Activated CD8-positive, alpha-beta memory T cell treated with anti-CD3 and anti-CD28 coated beads, Interleukin-2, amount 10 ng/mL, durations not matched to agents 7 days and 5 days (primary cell): ENCODE measurements at places on chromosomes 1 and 21.
A peak's percentile ranks its signal among the peaks of the same experiment; 100 is the strongest.

- no peak for DNase-seq
- no peaks in the 10 kb centered on the region for H3K27me3 ChIP-seq
- H3K27ac ChIP-seq = no peak overlapping the region
- H3K4me3 ChIP-seq = no peak overlapping the region
- H3K36me3 ChIP-seq = no peaks in the 10 kb centered on the region
- H3K4me1 ChIP-seq = no peaks in the 10 kb centered on the region
These were observed 37.7 kb upstream of the IGSF5 start for GRCh38 chr21:39707316-39707715.

GRCh38 chr1:151292207-151293030 lies 10.3 kb downstream of the ZNF687 start:
- DNase-seq = no peak
- H3K36me3 ChIP-seq = peaks cover 18% of the 10 kb centered on the region
- no peak overlapping the region for H3K4me3 ChIP-seq
- H3K27ac ChIP-seq = peak overlapping the region; percentile 32

GRCh38 chr1:54248966-54249365 lies 49.0 kb downstream of the MRPL37 start:
- H3K27ac ChIP-seq = peak overlapping the region; percentile 16
- H3K27me3 ChIP-seq = no peaks in the 10 kb centered on the region
- H3K4me3 ChIP-seq = no peak overlapping the region
- peaks cover 4% of the 10 kb centered on the region for H3K4me1 ChIP-seq

- H3K36me3 ChIP-seq = no peaks in the 10 kb centered on the region
- H3K4me3 ChIP-seq = no peak overlapping the region
- no peak overlapping the region for H3K27ac ChIP-seq
- peak; percentile 18 for DNase-seq
- peaks cover 2% of the 10 kb centered on the region for H3K4me1 ChIP-seq
These were observed 31.9 kb upstream of the COL6A2 start for GRCh38 chr21:46065914-46066551.

DNA sequence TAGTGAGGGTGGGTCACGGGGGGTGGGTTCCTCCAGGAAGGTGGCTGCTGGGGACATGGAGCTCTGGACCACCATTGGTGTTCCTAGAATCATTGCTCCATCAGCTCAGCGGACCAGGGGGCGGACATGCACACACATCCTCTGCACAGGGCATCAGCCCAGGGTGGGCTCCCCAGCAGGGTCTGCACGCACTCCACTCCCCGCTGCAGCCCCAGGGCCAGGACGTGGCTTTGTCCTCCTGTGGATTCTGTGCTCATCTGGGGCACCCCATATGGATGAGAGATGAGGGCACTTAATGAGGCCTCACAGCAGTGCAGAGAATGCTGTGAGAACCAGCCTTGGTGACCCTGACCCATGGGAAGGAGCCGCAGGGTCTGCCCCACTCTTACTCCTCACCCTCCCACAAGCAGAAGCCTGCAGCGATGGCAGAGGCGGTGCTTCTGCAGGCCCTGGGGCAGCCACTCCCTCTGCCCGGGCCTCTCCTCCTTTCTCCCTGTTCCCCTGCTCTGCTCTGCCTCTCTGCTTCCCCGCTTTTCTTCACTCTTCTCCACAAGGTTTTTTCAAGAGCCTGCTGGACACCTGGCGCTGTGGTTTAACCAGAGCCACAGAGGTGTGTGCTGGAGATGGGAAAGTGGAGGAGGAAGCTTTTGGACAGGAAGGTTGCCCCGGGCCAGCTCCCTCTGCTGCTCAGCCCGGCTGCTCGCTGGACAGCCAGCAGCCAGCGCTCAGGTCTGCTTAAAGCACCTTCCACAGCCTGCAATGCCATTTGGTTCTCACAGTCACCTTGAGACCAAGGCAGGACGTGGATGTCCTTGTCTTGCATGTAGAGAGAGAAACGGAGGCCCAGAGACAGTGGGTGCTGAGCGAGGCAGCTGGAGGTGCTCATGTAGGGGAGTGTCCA lies 26.3 kb upstream of the PCBP3 start:
- no peak overlapping the region for H3K4me3 ChIP-seq
- H3K4me1 ChIP-seq = peaks cover 18% of the 10 kb centered on the region
- DNase-seq = no peak
- H3K27me3 ChIP-seq = peaks cover 20% of the 10 kb centered on the region
- H3K36me3 ChIP-seq = no peaks in the 10 kb centered on the region
- H3K27ac ChIP-seq = no peak overlapping the region
